Mesothelial cell of epicardium (in vitro differentiated cells): ENCODE measurements at places on chromosomes 4 and X. TPM values are rescaled to one million over a fixed set of nuclear protein-coding genes. Genes with fewer than 3 reads are reported as not detected.
A peak's percentile ranks its signal among the peaks of the same experiment; 100 is the strongest.

GRCh38 chrX:45445745-45446412, 245.2 kb upstream of the DIPK2B start:
- H3K36me3 ChIP-seq: no peaks in the 10 kb centered on the region
- peaks cover 17% of the 10 kb centered on the region for H3K4me1 ChIP-seq
- H3K4me3 ChIP-seq: no peak overlapping the region
- DNase-seq: no peak
- H3K27ac ChIP-seq: no peak overlapping the region

DNA sequence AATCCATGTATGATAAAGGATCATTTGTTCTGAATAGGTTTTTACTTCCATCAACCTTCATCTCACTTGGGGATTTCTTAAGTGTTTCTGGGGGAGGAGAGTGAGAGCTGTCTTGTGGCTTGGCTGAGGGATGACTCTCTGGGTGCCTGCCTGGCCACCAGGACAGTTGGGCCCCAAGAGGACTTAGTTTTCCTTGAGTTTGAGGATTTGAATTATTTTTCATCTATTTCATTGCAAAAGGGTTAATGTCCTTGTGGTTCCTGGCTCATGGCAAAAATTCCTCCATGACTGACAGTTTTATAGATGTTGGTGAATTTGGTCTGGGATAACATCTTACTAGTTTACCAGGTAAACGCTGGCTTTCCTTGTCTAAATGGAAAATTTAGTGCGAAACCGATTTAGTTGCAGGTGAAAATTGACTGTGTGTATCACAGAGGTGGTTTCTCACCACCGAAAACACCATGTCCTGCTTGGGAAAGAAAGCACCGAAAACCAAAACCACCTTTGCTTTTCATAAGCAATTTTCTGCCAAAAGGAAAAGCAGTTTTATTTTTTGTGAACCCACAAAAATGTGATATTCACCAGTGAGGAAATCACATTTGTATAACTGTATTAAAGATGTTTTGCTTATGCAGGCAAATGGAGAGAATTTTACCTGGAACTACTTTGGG, 331.3 kb upstream of the SFRP2 start:
- H3K27me3 ChIP-seq: peaks cover 1% of the 10 kb centered on the region
- no peaks in the 10 kb centered on the region for H3K4me1 ChIP-seq
- DNase-seq: no peak
- no peak overlapping the region for H3K4me3 ChIP-seq

- H3K36me3 ChIP-seq: no peaks in the 10 kb centered on the region
- no peak overlapping the region for H3K27ac ChIP-seq
Observed at GRCh38 chr4:85446141-85446861, 28.6 kb upstream of the ARHGAP24 start.

DNA sequence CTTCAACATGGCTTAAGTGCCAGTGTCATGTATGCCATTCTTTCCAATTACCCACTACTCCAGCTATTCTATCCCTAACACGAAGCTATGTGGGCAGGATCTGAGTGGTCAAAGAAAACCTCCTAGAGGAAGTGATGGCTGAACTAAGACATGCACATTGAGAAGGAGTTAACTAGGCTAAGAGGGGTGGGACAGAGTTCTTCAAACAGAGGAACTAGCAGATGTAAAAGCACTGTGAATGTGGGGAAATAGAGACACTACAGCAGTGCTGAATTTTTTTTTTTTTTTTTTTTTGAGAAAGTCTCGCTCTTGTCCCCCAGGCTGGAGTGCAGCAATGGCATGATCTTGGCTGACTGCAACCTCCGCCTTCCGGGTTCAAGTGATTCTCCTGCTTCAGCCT, 6.2 kb downstream of the JCHAIN start:
- H3K27ac ChIP-seq: no peak overlapping the region
- no peaks in the 10 kb centered on the region for H3K36me3 ChIP-seq
- no peaks in the 10 kb centered on the region for H3K4me1 ChIP-seq

DNA sequence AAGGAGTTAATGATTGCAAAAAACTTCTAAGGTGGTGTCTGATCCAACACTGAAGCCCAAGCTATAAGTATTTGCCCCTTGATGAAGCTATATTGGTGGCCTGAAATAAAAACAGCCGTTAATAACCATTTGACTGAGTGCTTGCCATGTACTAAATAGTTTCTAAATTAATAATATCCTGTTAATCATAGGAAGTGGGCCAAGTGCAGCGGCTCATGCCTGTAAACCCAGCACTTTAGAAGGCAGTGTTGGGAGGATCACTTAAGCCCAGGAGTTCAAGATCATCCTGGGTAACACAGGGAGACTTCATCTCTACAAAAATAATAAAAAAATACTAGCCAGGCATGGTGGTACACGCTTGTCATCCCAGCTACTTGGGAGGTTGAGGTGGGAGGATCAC, 8.3 kb downstream of the NDP start:
- DNase-seq: no peak
- no peak overlapping the region for H3K4me3 ChIP-seq
- no peaks in the 10 kb centered on the region for H3K36me3 ChIP-seq
- peaks cover 2% of the 10 kb centered on the region for H3K27me3 ChIP-seq
- H3K27ac ChIP-seq: no peak overlapping the region
- peaks cover 3% of the 10 kb centered on the region for H3K4me1 ChIP-seq

GRCh38 chr4:48118081-48118480, 16.0 kb downstream of the TXK start:
- no peak overlapping the region for H3K27ac ChIP-seq
- H3K27me3 ChIP-seq: no peaks in the 10 kb centered on the region

DNA sequence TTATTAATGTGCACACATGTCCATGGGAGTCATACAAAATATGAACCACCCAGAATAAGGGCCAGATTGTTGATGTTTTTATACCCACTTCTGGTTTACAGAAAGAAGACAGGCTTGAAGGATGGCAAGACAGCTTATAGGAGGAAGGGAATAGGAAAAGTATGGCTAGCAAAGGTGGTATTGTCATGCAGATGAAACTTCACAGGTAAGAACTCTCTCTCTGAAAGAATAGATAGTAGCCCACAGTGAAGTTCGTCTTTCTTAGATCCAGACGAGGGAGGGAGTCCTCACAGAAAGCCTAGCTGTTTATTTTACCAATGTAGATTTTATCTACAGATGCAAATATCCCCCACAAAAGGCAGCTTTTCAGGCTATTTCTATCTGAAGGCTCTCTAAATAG, 43.7 kb upstream of the SPIN4 start:
- H3K27me3 ChIP-seq: no peaks in the 10 kb centered on the region
- H3K27ac ChIP-seq: no peak overlapping the region
- no peak overlapping the region for H3K4me3 ChIP-seq
- H3K36me3 ChIP-seq: peaks cover 2% of the 10 kb centered on the region
- H3K4me1 ChIP-seq: no peaks in the 10 kb centered on the region
- DNase-seq: no peak

DNA sequence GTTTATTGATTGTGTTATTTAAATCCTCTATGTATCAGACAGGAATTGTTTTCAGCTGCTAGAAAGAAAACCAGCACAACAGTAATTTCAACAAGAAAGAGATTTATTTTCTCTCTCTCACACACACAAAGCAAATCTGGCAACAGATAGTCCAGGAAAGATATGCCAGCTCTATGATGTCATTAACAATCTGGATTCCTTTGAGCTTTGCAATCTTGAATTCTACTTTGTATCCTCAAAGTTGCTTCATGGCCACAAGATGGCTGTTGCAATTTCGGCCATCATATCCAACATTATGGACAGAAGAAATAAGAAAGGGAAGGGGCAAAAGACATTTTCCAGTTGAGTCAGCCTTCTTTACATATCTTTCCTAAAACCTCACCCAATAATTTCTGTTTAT, 19.8 kb upstream of the FMR1 start:
- H3K36me3 ChIP-seq: peaks cover 7% of the 10 kb centered on the region
- DNase-seq: no peak
- H3K4me1 ChIP-seq: peaks cover 30% of the 10 kb centered on the region
- H3K27ac ChIP-seq: peak overlapping the region; percentile 75
- H3K27me3 ChIP-seq: no peaks in the 10 kb centered on the region

GRCh38 chr4:143224255-143224654, 39.5 kb downstream of the USP38 start:
- no peak overlapping the region for H3K4me3 ChIP-seq
- no peaks in the 10 kb centered on the region for H3K4me1 ChIP-seq

Gene NSDHL
- 21.0 to 21.4 TPM (median 21.1 TPM) in 3 replicates for total RNA-seq

Gene CT45A5
- total RNA-seq: not detected in 3 replicates

Gene FAM47A
- not detected in 3 replicates for total RNA-seq
